H4 (cell line): ENCODE measurements at places on chromosomes 4 and X.

- no peak for DNase-seq
Measured at GRCh38 chr4:144449611-144450010, 196.3 kb upstream of the HHIP start.

GRCh38 chrX:111103246-111103645, 7.3 kb downstream of the PAK3 start:
- DNase-seq: no peak

- peak; percentile 15 for DNase-seq
Measured at GRCh38 chrX:119181491-119181890, 53.9 kb upstream of the KIAA1210 start.

DNA sequence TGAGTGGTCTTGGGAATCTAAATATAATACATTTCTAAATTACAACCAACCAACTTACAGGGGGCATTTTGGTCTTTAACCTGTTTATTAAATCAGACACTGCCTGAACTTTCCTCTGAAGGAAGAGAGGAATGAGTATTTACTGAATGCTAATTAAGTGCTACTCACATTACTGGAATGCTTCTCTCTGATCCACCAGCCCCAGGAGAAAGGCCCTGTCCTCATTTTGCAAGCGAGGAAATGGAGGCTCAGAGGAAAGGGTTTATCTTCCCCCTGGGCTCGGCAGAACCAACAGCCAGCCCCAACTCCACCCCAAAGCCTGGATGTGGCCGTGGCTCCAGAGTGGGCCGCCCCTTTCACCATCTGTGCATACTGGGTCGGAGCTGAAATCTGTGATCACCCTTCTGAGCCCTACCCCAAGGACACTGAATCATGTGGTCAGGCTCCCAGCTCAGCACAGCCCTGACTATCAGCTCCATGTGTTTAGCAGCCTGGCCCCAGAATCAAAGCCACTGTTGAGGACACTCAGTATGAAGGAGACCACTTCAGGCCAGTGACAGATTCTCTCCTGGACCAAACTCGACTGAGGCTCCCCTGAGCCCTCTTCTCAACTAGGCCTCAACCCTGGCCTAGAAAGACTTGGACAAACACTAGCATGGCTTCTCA, 56.7 kb upstream of the ENPP6 start:
- no peak for DNase-seq

- no peak for DNase-seq
Measured at GRCh38 chrX:150326541-150327247, 36.4 kb upstream of the MAMLD1 start.

- no peak for DNase-seq
Measured at GRCh38 chrX:14712096-14712495, 160.8 kb downstream of the FANCB start.

DNA sequence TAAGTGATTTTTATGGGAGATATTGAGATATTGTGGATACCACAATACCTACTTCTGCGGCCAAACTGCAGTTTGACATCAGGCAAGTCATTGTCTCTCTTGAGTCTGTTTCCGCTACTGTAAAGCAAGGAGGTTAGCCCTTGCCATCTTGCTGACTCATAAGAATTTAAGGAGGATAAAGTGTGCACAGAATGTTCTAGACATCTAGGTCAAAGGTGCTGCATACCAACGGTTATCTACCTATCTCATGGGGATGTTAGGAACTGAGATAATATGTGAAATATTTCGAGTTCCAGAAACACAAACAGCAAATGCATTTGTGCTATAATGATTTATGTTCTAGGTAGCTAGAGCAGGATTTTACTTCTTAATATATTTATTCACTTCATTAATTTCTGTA, 211.5 kb upstream of the NR3C2 start:
- DNase-seq: no peak

DNA sequence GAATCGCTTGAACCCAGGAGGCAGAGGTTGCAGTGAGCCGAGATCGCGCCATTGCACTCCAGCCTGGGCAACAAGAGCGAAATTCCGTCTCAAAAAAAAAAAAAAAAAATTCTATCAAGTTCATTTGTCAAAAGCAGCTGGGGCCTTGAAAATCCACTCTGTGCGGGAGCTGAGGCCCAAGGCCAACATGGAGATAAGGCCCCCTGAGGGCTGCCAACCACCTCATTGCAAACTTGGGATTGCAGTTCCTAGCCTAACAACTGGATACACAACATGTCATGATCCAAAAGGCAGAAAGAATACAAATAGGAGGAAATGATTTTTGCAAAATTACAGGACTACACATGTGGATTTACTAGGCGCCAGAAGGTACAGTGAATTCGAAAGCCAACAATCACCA, 22.5 kb upstream of the PRDX4 start:
- DNase-seq: no peak

DNA sequence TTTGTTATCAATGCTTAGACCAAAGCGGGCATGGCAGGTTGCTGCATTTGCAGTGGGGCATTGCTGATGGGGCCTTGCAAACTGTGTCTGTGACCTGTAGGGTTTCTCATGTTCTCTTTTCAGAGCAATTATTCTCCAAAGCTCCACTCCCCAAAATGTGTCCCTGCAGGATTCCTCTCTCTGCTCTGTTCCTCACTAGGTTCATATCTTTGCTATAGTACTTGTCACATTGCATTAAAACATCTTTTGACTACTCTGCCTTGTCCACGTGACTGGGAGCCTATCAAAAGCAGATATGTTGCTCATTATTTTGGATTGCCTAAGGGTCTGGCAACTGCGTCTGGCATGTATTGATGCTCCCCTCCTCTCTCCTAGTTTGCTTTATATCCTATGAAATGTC, 177.7 kb upstream of the MID1 start:
- DNase-seq: no peak

GRCh38 chrX:142483965-142484364, 278.9 kb upstream of the MAGEC2 start:
- DNase-seq: no peak

- no peak for DNase-seq
Measured at GRCh38 chr4:173703021-173703420, 173.0 kb upstream of the HAND2 start.

- DNase-seq: peak; percentile 63
Measured at GRCh38 chrX:16826207-16826606, 39.9 kb downstream of the TXLNG start.

GRCh38 chrX:107480272-107480671, 30.8 kb downstream of the FRMPD3 start:
- DNase-seq: no peak

DNA sequence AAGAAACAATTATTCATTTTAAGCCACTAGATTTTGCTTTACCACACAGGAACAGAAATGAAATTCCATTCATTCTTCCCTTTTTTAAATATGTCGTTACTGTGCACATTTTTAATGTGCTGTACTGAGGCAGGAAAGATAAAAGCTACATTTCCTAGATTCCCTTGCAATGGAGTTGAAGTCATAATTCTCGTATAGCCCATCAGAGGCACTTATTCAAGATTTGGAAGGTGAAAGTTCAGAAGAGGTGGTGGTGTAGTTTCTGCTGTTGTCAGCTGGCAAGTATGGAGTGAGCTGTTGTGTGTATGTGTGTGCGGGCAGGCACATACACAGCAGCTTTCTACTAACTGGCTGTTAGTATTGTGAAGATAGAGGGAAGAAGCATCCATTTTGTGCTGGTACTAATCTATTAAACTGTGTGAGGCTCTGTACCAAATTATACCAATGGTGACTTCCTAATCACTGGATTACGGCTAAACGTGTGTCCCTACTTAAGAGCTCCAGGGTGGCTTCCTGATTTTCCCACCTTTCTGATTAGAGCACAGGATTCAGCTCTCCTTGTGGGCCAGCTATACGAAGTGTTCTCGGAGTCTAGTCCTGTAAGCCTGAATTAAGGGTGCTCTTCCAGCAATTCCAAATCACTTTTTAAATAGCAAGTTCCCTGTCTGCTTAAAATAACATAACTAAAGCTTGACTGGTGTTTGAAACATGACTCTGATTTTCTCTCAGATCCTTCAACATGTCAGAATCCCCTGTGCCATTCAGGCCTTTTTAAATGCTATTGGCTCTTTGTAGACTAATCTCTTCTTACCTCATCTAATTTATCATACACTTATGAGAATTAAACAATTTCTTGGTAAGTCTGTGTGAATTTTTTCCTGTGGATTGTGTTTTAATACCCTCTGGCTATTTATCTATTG, 43.8 kb downstream of the PDS5A start:
- no peak for DNase-seq

DNA sequence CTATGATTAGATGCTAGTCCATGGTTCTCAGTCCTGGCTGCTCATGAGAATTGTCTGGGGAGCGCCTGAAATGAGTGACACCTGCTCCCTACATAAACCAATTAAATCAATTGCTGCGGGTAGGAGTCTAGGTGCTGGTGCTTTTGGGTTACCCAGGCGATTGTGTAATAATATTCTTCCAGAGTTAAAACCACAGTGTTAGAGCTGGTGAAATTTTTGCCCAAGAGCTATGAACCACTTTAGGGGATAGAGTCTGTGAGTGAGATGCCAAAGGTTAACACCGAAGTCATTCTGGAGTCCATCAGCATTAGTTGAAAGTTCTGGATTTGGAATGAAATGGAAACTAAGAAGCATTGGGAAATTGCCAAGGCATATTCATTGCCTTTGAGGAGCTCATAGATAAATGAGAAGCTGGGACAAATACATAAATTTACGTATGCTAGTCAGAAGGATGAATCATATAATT, 15.3 kb downstream of the PDK3 start:
- no peak for DNase-seq

GRCh38 chr4:79682161-79682560, 274.1 kb upstream of the GK2 start:
- DNase-seq: peak; percentile 35

GRCh38 chr4:27619435-27619834, 758.8 kb downstream of the STIM2 start:
- no peak for DNase-seq

DNA sequence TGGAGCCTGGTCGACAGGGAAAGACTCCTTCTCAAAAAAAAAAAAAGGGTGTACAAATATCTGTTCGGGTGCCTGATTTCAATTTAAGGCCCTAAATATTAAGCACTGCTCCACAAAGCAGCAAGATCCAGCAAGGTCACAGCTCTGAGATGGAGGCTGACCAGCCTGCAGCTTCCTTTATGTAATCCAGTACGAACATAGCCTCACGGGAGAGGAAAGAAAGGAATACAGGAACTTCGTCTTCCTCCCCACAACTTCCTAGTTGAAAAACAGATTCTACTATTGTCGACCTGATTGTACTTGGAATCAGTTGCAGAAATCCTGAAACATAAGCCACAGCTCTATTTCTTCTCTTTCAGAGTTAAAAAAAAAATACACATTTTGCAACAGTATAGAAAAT, 53.5 kb upstream of the TBC1D9 start:
- DNase-seq: no peak

DNA sequence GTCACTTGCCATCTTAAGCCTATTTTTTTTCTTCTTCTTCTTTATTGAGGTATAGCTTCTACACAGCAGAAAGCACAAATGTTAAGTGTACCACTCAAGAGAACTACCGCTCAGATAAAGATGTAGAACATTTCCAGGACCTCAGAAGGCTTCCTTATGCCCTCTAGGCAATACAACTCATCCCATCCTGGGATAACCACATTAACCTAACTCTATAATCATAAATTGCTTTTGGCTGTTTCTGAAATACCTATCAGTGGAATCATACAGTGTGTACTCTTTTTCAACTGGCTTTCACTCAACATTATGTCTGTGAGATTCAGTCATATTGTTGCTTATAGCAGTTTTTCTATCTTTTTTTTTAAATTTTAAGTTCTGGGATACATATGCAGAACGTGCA, 51.7 kb downstream of the ARFIP1 start:
- no peak for DNase-seq

GRCh38 chrX:15973946-15974345, 119.3 kb upstream of the AP1S2 start:
- no peak for DNase-seq

GRCh38 chr4:74758551-74759145, 35.7 kb downstream of the BTC start:
- DNase-seq: no peak

DNA sequence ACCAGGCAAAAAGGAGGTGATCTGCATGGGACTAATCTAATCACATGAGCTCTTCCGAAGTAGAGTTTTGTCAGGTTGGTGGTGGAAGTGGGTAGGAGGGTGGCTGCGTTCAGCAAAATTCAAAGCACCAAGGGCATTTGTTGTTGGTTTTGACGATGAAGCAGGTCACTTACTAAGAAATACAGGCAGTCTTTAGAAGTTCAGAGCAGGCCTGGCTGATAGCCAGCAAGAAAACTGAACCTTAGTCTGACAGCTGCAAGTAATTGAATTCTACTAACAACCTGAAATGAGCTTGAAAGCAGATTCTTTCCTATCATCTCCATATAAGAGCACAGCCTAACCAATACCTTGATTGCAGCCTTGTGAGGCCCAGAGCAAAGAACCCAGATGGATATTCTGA, 505.8 kb downstream of the KLHL13 start:
- no peak for DNase-seq

DNA sequence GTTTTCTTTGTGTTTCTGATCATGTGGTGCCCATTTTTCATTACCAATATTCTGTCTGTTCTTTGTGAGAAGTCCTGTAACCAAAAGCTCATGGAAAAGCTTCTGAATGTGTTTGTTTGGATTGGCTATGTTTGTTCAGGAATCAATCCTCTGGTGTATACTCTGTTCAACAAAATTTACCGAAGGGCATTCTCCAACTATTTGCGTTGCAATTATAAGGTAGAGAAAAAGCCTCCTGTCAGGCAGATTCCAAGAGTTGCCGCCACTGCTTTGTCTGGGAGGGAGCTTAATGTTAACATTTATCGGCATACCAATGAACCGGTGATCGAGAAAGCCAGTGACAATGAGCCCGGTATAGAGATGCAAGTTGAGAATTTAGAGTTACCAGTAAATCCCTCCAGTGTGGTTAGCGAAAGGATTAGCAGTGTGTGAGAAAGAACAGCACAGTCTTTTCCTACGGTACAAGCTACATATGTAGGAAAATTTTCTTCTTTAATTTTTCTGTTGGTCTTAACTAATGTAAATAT, 110.4 kb downstream of the IL13RA2 start:
- DNase-seq: no peak

DNA sequence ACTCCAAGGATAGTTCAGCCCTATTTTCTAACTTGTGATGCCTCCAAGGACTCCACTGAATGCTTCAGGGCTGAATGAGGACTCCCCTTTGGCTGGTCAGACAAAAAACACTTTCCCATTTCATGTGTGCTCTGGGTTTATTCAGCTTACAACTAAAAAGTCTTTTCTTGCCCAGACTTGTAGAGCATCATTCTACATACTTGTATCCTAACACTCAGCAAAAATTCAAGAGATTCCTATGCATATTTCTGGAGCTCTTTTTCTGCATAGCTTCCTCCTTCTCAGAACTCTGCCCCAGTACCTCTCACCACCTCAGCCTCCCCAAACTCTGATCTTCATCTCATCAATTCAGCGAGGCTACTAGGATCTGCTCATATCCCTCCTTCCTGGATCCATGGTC, 22.2 kb upstream of the KLF3 start:
- no peak for DNase-seq

GRCh38 chrX:17036171-17036961, 89.9 kb downstream of the REPS2 start:
- DNase-seq: no peak

GRCh38 chrX:23788521-23788920, 5.5 kb downstream of the SAT1 start:
- DNase-seq: no peak
